NCI-H226 (cell line): ENCODE measurements at places on chromosomes 3 and 15.
A peak's percentile ranks its signal among the peaks of the same experiment; 100 is the strongest.

DNA sequence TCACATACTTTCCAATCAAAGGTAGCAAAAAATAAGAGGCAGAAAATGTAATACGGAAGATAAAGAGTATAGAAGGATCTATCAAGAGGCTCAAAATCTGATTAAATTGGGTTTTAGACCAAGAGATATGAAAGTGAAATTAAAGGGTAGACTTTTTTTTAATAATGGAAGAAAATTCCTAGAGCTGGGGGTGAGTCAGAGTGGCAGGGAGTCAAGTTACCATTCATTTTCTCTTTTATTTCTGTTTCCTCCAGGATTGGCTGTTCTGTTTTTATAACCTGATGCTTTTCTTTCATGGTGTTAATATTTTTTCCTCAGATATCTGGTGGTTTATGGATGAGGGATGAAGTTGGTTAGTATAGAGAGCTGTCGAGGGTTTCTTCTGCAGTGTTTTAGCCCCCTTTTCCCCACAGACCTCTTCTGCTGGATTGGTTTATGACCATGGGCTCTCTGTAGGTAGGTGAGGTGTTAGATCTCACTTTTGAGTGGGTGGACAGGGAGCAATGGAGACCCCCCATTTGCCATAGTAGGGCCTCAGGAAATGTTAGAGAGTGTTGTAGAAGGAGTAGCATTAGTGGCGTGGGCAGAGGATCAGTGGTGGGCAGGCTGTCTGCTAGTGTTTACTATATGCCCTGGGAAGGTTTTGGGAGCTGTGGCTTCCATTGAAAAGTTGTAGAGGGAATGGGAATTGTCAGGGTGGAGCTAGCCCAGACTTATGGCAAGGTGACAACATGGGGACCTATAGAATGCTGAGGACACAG is 201.6 kb upstream of the GOLGA6L4 start:
- peak; percentile 22 for DNase-seq

- no peak for DNase-seq
These were observed 133.7 kb upstream of the POU1F1 start for GRCh38 chr3:87410110-87410509.

GRCh38 chr3:127741246-127741645 is 68.5 kb downstream of the ABTB1 start:
- DNase-seq, result no peak

DNA sequence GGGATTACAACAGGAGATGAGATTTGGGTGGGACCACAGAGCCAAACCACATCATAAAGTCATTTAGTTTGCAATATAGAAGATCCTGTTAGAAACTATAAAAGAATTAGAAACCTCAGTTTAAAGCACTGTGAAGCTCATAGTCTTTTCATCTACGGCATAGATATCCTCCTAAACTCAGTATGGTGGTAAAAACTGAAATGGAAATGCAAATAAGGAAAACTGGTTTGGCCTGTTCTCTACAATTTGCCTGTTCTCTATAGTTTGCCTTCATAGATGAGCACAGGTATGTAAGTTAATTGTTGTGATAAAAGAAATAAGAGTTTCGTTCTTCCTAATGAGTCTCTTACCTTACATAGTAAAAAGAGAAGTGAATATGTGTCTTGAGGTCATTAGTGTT is 331.6 kb upstream of the ARL6 start:
- DNase-seq, result no peak

- no peak for DNase-seq
These were observed 396.3 kb downstream of the LSAMP start for GRCh38 chr3:116048991-116049390.

DNA sequence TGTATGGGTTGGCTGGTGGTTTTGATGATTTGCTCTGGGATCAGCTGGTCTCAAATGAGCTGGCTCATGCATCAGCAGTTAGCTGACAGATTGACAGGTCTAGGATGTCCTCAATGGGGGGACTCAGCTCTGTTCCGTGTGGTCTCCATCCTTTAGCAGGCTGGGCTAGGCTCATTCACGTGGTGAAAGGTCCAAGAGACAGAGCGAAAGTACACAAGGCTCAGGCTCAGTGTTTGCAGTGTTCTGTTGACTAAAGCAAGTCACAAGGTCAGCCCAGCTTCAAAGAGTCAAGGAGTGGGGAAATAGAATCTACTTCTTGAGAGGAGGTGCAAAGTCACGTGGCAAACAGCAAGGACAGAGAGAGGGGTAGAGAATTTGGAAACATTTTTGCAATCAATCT is 126.5 kb upstream of the CMC1 start:
- no peak for DNase-seq

- DNase-seq, result peak; percentile 3
These were observed 56.2 kb downstream of the IL5RA start for GRCh38 chr3:3053974-3054373.

DNA sequence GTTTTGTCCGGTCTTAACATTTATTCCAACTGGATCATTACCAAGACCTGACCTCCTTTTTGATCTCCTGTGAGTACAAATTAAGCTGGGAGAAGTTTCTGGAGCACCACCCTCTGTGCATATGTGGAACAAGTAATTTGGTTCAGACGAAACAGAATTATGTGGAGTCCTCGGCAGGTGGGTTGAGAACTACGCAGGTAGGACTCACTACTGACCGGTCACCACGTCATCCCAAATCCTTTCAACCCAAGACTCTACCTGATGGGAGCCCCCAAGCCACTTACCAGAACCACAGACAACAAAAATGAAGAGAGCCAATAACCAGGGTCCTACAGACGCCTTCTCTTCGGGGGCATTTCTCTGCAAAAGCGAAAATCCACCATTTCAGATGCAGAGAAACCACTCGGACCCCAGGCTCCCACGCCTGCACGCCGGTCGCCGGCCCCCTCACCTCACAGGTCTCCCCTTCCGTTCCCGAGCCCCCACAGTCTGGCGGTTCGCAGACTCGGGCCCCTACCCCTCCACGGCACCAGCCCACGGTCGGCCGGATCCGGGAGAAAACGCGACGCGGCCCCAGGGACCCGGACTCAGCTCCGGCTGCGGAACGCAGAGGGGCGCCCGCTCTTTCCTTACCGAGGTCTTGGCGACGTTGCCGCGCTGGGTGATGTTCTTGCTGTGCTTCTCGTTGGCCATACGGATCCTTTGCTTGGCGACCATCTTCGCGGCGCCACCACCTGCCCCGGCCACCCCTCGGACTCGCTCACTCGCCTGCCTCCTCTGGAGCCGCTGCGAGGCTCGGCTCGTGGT is 674 bp downstream of the SERP1 start:
- DNase-seq, result no peak

GRCh38 chr3:60010781-60011180 is 961.0 kb upstream of the CFAP20DC start:
- no peak for DNase-seq

- DNase-seq, result no peak
These were observed 525.7 kb downstream of the NLGN1 start for GRCh38 chr3:173923204-173923603.

DNA sequence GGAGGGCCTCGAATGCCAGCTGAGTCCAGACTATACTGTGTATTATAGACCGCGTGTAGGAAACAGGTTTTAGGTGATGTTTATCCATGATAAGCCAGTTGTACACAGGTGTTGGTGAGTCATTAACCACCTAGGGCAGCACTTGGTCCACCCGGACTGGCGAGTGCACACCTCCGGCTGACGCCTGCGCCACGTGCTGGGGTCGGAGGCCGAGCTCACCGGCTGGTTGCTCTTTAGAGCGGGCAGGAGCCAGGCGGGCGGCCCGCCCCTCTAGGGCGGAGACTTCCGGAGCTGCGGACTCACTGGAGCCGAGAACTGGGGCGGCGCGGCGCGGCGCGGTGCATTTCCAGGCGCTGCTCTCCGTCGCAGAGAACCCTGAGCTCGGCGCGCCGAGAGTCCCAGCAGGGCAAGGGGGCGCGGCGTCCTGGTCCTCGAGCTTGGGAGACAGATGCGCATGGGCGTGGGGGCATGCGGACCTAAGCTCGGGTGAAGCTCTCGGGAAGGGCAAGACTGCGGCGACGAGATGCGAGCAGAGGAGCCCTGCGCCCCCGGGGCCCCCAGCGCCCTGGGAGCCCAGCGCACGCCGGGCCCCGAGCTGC is at the start of gene ESYT3:
TSS of gene ESYT3 (plus strand) at position 341 of the 599 bp plus-strand sequence. CDS start at position 524, 183 bp downstream.
- peak; percentile 45 for DNase-seq

DNA sequence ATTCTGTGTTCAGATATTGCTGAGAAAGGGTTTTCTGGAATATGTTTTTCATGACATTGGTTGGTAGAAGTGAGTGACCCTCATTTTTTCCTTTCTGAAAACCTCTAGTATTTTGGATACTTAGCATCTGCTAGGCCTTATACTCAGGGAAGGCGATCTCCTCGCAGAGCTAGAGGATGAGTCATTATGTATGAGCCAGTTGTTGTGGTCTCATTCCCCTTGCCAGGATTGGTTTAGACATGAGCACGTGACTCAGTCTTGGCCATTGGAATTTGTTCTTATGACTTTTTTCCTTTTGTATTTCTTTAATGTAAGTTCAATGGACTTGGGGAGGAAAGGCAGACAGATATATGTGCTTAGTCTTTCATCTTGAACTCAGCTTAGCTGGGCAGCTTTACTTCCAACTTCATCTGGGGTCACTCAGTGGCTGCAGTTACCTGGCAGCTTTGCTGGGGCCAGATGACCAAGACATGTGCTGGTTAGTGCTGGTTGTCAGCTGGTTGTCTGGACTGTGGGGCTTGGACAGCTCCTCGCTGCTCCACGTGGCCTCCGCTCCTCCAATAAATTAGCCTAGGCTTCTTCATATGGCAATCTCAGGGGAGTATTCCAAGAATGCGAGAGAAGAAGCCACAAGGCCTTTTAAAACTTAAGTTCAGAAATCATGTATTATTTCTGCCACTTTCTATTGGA is 207.5 kb downstream of the IL20RB start:
- peak; percentile 39 for DNase-seq

DNA sequence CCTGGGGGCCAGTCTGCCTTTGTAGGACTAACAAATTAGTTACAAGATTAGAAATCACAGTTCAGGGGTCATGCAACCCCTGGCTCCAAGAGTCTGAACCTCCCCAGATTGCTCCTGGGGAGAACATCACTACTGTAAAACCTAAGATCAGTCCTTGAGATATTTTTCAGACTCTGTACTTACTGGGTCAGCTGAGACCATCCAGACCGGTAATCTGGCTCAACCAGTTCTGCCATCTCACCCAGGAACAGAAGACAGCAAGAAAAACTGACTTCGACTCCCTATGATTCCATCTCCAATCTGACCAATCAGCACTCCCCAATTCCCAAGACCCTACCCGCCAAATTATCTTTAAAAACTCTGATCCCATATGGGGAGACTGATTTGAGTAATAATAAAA is 47.5 kb downstream of the NMD3 start:
- no peak for DNase-seq

GRCh38 chr3:184795522-184796190 is 16.3 kb upstream of the VPS8 start:
- DNase-seq, result no peak

DNA sequence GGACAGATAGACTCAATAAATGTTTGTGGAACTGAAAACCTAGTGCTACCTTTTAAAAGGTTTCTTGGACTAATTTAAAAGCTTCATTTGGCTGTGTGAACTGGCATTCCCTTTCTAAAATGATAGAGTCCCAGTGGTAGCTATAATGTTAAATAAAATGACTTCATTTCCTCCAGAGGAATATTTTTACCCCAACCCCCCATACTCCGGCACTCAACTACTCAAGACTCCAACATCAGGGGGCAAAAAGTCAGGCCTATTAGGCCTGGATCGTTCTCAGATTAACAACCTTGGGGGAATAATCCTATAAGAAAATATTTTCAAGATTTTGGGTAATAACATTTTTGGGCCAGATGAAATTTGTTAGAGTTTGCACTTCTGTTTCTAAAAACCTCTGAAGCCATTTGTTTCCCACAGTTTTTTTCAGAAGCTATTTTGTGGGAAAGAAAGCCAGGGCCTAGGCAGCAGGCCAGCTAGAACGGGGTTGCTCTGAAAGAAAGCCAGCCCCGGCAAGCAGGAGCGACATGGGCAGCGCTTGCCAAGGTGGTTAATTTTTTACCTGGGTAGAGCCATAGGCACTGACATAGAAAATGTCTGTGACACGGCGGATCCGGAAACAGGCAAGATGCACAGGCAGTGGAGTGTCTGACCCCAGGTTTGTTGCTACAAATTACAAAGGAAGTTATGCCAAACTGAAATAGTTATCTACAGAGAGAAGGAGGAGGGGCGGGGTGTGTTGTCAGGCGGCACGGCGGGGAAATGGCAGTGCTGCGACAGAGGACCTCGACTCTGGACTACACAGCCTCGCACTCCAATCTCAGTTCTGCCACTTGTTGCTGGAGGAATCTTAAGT is 84.6 kb downstream of the MAGI1 start:
- no peak for DNase-seq
